Putamen (tissue), 1 donor: ENCODE measurements at places on chromosomes 5 and 9.

GRCh38 chr5:120778491-120779484 lies 314.7 kb downstream of the PRR16 start:
- no peak for DNase-seq

DNA sequence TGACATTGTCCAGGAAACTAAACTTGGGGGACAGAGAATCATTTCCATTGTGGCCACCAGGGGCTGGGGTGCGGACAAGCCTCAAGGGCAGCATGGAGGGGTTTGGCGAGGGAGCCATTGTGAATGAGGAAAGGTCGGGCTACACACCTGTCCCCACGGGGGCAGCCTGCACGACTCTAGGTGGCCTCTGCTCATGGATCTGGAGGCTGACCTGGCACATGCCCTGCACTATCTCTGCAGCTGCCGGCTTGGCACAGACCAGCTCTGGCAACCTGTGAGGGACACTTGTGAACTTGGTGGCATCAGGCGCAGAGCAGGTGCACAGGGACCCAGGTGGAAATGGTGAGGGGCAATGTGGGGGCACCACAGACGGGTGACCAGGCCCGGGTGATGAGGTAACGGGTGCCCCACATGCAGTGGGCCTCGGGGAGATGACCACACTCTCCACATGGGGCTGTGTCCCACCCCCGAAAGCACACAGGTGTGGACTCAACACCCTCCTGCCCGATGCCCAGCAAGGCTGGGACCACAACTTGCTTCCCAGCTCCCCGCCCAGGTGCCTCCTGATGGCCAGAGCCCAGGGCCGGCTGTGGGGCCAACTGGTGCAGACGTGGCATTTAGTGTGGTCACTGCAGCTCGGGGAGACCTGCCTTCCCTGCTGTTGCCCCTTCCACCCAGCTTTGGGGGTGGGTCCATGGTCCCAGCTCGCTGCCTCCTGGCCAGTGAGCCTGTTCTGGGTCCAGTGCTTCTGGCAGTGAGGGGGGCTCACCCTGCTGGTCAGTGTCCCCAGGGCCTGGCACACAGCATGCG lies 60.9 kb upstream of the UBAC1 start:
- DNase-seq: no peak

GRCh38 chr5:133397348-133397747 lies 215.0 kb downstream of the FSTL4 start:
- DNase-seq: no peak

GRCh38 chr9:110153431-110153830 lies 54.5 kb downstream of the C9orf152 start:
- DNase-seq: no peak

GRCh38 chr9:33868440-33868973 lies 51.5 kb downstream of the UBE2R2 start:
- no peak for DNase-seq

DNA sequence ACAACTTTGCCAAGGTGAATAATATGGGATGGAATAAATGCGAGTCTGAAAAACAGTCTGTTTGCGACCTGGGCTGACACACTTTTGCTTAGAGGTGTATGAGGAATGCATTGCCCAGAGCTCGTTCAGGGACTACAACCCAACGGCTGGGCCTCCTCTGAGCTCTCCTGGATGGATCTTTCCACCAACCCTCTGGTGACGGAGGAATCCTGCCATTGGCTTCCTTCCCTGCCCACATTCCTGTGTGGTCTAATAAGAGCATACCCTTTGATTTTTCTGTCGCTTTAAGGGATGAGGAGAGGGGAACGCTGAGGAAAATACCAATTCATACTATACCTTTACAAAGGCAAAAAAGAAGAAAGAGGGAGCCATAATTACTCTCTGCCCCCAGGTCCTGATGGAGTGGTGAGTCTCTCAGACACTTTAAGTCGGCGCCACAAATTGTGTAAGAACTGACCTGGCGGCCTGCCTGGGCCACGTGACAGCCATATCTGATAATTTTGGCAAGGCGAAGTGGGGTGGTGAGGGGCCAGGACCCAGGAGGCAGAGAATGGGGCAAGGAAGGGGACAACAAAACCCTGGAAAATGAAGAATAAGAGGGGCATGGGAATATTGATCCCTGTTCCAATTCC lies 265.2 kb upstream of the MSX2 start:
- no peak for DNase-seq

DNA sequence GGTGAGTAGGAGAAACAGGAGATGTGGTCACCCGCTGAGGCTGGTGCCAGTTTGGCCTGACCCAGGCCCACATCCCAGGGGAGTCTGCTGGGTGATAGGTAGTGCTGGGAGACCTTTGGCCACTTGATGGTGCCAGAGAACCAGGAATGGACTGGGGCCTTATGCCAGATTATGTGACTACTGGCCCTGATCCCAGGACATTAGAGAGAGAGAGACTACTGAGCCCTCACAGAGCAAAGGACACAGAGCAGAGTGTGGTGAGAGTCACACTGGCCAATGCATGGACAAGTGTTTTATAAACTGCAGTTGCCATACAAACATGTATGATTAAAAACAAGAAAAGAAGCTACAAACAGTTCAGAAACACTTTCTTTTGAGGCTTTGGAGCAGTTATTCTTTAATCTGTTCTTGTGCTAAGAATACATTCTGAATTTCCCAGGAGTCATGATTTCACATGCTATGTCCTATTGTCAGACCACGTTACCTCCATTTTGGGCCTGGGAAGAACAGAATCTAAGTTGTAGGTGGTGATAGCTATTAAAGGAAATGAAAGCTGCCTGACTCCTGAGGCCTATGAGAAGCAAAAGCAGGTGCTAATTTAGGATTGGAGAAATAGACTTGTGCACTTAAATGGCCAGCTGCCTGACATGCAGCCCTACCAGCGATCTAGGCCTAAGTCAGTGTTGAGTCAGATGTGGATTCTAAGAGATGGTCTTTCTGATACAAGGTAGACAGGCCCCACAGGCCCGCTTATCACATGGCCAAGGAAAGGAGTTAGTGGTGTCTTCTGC lies 32.6 kb upstream of the TMOD1 start:
- peak; percentile 89 for DNase-seq

DNA sequence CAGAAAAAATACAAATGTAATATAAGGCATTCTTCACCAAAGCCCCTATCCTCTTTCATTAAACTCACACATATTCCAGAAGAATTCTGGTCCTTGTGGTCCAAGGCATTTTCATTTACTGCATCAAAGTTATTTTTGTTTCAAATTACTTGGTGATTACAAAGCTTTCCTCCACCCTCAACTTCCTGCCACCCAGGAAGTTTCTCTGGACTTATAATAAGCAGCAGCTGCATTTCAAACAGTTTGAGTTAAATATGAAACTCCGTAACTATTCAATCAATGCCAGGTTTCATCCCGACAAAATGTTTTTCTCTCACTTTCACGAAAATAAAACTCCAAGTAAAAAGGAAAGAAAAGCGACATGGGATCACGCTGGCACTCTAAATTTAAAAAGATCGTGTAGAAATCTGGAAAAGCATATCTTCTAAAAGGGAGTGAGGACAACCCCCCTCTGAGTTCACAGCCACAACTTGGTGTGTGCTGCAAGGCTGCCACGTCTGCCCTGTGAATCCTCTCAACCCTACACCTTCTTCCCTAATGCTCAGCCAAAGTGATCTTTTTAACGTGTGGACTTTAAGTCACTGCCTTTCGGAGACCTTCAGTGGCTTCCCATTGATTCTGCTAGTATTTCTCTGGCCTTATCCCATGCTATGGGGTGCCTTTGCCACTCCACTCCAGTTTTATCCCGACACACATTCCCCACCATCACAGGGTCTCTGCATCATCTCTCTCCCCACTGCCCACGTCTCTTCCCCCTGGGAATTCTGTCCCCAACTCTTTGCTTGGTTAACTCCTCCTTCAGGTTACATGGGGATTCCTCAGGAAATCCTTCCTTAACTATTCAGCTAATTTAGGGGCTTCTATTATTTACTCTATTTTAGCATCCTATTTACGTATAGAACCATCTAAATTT lies 91.1 kb upstream of the CER1 start:
- no peak for DNase-seq

GRCh38 chr5:172569861-172570558 lies 71.1 kb upstream of the NEURL1B start:
- no peak for DNase-seq

DNA sequence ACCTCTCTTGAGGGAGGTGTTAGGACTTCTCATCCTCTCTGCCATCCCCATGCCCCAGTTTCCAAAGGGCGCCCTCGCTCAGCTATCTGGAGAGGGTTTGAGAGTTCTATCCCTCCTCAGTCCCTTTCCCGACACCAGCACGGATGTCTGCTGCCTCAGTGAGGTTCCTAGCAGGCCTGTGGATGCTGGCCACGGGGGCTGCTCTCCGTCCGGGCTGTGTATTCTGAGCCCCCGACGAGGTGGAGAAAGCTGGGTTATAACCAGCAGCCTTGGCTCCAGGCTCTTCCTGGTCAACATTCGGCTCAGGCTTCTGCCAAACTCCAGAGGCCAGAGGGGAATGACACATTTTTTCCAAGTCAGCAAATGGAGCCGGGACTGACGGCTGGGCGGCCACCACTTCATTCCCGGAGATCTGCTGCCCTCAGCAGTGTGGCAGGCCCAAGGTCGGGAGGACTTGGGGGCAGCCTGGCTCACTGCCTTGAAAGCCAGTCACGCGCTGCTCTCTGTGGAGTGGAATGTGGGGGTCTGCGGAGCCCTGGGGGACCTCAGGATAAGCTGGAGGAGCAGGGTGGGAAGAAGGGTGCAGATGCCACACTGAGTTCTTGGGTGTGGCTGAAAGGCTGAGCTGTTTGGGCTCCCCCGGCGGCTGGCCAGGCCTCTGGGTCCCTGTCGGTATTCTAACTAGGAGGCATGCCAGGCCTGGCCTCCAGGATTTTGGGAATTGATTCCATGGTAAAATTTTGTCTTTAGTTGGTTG lies 27.4 kb downstream of the PTPA start:
- DNase-seq: no peak

GRCh38 chr5:22728610-22729009 lies 124.5 kb downstream of the CDH12 start:
- DNase-seq: no peak

- peak; percentile 53 for DNase-seq
Observed at GRCh38 chr9:122821278-122821943, 7.0 kb downstream of the PDCL start.

GRCh38 chr9:85645909-85646627 lies 95.7 kb downstream of the AGTPBP1 start:
- no peak for DNase-seq

- no peak for DNase-seq
Observed at GRCh38 chr9:98472216-98472615, 216.8 kb upstream of the TBC1D2 start.

DNA sequence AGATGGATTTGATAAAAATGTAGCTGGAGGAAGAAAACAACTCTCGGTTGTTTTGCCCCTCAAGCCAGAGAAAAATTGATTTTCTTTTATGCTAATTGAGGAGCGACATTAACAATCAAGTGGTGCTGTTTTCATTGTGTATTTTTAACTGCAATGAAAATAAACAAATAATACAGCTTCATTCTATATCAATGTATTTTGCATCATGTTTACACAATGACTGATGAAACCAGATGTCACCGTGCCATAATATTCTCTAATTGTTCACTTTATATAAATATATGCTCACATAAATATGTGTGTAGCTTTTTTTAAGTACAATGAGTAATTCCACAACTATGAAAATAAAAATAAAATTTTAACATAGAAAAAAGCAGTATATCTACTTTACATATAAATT lies 139.0 kb upstream of the PRDM9 start:
- no peak for DNase-seq

DNA sequence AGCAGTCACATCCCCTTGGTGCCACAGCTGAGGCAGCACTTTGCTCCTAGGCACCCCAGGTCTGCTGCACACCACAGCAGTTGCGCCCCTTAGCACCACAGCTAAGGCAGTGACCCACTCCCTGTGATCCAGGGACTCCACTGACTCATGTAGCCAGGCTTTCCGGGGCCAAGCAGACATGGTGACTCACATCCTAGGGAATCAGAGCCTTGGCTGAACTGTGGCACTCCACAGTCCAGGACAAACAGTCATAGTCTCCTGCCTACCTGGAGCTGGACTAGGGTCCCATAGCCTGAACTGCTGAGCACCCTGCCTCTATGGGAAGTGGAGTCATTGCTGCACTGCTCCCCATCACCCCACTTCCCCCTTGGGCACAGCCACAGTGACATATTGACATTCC lies 338.7 kb downstream of the NPR3 start:
- no peak for DNase-seq

DNA sequence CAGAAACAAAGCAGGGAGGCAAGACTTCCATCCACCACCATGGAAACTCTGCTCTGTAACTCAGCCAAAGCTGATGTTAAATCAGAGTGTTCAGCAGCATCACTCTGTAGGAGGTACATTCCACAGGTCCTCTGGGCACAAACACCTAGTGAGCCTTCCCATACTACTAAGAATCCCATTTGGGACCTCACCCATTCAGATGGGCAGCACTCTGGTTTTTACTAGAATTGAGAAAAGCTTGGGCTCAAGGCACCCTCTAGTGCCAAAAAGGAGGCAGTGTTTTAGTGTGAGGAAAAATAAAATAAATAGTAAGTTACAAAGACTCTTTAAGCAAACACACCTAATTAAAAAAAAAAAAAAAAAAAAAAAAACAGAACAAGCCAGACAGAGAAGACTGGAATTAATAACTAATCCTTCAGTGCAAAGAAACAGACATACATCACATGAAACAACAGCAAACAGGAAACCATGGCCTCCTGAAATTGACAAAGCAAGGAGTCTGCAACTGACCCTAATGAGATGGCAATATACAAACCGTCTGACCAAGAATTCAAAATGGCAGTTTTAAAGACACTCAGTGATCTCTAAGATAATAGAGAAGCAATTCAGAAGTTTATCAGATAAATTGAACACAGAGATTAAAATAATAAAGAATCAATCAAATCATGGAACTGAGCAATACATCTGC lies 159.5 kb downstream of the GNA14 start:
- DNase-seq: no peak

DNA sequence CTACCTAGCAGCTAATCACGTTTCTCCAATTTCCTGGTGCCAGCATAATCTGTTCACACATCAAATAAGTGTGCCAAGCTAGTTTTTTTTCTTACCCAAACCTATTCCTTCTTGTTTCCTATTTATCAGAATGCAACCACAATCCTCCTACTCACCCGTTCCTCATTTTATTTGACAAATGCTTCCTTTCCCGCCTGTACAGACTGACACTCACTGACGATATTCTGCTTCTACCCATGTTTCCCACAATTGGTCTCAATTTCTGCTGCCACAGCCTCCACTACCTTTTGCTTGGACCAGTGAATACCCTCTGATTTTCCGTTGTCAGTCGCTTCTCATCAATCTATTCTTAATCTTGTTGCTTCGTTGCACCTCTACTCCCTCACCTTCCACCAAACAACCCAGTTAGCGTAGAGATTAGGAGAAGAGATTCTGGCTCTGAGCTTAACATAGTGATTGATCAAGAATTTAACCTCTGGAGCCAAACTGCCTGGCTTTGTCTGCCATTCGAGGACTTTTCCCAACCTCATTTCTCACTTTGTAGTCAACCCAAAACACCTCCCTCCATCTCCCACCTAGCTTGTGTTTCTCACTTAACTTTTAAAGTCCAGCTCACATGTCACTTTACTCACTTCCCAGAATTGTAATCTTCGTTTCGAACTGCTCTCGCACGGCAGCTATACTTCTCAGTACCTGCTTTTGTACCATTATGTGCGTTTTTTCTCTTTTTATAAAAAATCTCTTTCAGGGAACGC lies 729 bp upstream of the TMEM38B start:
- peak; percentile 7 for DNase-seq
